ENCODE measurements at places on chromosomes 7 and 10.

DNA sequence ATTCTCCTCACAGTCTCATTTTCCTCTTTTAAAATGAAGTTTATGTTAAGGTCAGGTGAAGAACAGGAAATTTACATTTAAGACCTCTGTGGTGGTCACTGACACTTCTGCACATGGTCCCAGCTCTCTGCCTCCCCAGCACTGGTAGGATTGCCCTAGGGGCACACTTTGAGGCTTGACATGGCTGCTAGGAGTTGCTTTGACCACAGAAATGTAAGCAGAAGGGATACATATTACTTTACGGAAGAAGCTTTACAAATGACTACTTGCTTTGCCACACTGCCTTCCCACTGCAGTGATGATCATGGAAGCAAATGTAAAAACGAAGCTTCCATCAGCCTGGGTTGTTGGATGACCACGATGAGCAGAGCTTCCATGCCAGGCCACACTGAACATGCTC is 53.1 kb upstream of the RSU1 start:
- DNase-seq: no peak

GRCh38 chr7:55023841-55024505 is 5.2 kb downstream of the EGFR start:
- no peak for DNase-seq

DNA sequence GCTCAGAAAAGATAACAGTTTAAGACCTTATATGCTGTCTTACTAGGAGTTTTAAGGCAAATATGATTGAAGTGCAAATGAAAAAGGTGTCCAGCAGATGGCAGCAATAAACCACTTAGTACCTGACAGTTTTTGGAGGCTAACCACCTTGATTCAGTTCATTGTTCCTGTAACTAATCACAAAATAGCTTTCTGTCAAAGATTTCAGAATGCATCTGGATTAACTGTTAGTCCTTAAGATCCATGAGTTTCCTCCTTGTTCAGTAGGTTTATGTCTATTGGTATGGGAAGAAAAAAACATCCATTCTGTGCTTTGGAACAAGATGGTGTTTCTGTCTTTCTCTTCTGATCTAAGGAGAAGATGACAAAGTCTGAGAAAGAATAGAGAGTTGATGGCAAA is 46.6 kb downstream of the CCSER2 start:
- peak; percentile 10 for DNase-seq

- DNase-seq: no peak
These were observed 18.5 kb downstream of the MEOX2 start for GRCh38 chr7:15667991-15668390.

DNA sequence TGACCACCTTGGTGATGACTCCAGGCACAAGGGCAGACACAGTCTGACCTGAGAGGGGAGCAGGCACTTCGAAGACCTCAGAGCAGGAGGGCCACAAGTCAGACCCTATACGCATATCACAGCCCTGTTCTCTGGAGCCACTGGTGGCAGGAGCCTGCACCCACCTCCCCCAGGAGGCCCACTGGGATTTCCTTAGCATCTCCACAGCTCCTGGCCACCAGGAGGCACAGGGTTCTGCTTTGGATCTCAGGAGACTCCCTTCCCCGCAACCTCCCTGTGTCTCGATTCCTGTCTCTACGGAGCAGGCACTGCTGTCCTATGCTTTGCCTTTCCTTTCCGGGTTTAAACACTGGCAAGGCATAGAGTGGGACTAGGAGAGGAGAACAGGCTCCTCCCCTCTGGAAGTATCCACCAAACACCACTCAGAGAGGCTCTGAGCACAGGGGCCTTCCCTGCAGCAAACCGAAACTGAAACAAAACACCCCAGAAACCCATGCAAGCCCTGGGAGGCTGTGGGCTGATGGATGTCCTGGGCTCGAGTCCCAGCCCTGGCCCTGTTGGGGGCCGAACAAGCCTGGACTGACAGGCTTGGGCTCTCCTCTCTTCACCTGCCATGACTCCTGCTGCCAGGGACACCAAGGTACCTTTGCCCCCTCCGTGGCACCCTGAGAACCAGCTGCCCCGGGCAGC is 166.3 kb downstream of the NEURL1 start:
- DNase-seq: no peak

- no peak for DNase-seq
These were observed 575.6 kb downstream of the KIF20B start for GRCh38 chr10:90276894-90277475.

- peak; percentile 99 for DNase-seq
These were observed 1.5 kb downstream of the SLC25A13 start for GRCh38 chr7:96320442-96320841.

- no peak for DNase-seq
These were observed 5.9 kb upstream of the SUN1 start for GRCh38 chr7:826230-826917.

- DNase-seq: no peak
These were observed 287.7 kb downstream of the ABCA13 start for GRCh38 chr7:48458701-48459524.

DNA sequence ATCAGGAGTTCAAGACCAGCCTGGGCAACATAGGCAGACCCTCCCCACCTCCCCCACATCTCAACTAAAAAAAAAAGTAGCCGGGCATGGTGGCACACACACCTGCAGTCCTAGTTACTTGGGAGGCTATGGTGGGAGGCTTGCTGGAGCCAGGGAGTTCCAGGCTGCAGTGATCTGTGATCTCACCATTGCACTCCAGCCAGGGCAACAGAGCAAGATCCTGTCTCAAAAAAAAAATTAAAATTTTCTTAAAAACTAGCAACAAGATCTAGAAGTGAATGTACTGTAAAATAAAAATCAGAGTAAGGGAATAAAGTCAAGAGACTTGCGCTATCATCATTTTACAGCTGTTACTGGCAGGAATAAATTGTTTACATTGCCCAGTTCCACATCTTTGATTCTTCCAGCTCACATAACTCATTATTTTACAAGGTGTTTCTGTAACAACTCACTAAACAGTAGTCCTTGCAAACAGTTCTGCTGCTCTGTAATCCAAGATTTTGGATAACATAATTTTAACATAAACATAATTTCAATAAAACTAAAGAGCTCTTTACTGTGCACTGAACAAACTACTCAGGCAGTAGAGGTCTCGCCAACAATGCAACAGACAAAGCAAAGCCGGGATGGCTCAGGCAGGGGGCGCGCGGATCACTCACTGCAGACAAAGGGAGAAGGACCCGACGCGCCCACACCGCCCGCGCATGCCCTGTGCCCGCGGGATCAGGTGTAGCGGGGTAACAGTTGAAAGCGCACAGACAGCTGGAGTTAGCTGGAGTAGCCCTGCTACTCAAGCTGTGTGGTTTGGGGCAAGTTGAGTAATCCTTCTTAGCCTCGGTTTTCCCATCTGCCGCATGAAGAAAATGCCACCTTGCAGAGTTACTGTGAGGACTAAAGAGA is 73.3 kb upstream of the NFE2L3 start:
- peak; percentile 76 for DNase-seq
